ENCODE measurements at places on chromosomes 13 and 19.

- no peak for DNase-seq
Measured at GRCh38 chr19:46945694-46946489, 73.7 kb upstream of the NPAS1 start.

GRCh38 chr19:34471906-34472700 lies 9.5 kb upstream of the WTIP start:
- no peak for DNase-seq

DNA sequence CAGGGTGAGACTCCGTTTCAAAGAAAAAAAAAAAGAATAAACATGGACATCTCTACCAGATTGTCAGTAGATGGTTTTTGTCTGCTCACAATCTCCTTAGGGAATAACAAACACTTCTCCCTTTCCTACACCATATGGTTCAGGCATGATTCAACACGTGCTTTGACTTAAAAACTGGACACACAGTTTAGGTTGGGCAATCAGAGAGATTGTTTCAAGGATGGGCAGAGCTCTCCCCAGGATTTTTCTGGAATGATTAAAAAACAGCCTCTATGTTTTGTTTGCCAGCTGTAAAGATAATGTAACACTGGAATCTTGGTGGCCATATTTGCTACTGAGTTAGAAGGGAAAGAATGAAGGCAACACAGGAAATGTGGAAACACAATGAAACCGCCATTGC lies 150.1 kb upstream of the TSC22D1 start:
- no peak for DNase-seq

- no peak for DNase-seq
Measured at GRCh38 chr13:97911311-97912138, 42.0 kb upstream of the IPO5 start.

GRCh38 chr13:63288576-63288975 lies 1872.9 kb upstream of the PCDH20 start:
- DNase-seq = no peak

DNA sequence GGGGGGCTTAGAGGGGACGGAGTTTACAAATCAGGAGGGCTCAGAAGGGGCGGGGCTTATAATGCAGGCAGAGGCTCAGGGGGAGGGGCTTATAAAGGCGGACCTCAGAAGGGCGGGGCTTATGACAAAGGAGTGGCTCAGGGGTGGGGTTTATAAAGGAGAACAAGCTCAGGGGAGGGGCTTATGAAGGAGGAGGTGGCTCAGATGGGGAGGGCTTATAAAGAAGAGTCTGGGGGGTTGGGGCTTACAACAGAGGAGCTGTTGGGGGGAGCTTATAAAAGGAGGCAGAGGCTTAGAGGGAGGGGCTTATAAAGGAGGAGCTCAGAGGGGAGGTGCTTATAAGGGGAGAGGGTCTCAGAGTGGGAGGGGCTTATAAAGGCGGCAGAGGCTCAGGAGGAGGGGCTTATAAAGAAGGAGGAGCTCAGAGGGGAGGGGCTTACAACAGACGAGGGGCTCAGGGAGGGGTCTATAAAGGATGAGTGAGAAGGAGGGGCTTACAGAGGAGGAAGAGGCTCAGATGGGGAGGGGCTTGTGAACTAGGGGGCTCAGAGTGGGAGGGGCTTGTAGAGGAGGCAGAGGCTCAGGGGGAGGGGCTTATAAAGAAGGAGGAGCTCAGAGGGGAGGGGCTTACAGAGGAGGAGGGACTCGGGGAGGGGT lies 1.0 kb downstream of the SMIM24 start:
- DNase-seq = no peak

DNA sequence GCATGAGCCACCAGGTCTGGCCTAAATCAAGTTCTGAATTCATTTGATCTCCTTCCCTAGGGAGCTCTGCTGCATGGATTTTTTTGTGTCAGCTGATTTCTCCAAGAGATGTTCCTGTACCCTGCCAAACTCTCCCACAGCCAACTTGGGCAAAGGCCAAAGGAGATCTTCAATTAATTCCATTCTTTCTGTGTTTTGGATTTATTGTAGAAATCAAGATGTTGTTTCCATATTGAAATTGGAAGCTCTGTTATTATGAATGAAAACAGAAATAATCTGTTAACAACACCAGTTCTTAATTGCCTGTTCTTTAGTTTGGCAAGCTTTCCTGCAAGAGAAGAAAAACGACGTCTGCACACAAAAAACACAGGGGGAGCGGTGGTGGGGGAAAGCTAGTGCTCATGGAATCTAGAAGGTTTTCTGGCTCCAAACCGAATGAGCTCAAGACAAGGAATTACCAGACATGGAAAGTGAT lies 86.5 kb upstream of the ABCC4 start:
- no peak for DNase-seq

DNA sequence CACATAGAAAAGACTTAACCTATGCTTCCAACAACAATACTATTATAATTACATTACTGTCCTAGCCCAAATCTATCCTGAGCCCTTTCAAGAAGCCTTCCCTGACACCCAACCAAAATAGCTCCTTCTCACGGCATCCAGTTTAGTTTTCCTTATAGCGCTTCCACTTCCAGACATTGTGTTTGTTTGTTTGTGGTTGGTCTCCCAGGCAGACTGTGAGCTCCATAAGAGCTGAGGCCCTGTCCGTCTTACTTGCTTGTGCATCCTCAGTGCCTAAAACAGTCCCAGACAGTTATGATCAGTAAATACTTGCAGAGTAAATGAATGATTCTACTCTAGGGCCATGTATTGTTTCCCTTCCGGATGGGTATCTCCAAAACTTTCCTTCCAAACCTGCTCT lies 68.1 kb upstream of the STARD13 start:
- no peak for DNase-seq

DNA sequence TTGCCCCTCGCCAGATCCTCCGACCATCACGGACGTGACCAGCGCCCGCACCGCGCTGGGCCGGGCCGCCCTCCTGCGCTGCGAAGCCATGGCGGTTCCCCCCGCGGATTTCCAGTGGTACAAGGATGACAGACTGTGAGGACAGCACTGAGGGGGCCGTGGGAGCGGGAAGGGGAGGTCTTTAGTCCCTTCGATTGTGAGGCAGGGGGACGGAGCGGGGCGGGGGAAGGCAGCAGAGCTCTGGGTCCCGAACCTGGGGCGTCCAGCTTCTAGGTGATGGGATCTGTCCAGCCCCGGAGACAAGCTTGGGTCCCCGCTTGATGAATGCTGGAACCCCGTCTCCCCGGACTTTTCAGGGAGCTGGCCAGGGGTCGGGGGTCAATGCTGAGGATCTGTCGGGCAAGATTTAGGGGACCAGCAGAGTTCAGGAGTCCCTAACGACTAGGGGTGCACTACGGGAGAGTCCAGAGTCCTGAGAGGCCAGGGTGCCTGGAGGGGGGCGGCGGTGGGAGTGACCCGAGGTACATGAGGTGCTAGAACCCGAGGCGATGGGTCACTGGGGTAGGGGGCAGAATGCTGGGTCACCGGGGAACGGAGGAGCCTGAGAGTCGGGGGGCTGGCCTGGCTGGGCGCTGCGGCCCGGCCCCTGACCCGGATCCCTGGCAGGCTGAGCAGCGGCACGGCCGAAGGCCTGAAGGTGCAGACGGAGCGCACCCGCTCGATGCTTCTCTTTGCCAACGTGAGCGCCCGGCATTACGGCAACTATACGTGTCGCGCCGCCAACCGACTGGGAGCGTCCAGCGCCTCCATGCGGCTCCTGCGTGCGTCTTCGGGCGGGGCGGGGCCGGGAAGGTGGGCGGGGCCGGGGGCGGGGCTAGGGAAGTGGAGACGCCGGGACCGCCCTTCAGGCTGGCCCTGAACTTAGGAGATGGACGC lies 14.6 kb downstream of the VSIG10L start:
- DNase-seq = no peak

DNA sequence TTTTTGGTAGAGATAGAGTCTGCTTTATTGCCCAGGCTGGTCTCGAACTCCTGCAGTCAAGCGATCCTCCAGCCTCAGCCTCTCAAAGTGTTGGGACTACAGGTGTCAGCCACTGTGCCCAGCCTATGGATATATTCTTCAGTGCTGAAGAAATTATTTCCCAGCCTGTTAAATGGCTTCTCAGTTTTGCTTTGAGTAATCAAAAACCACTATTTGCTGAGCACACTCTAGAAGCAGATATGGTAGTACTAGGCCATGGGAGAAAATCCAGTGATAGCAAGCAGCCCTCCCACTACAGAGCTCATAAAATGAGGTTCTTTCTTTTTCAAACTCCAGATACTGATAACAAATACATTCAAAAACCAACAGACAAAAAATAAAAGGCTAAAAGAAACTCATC lies 80.6 kb upstream of the CLDN10 start:
- DNase-seq = no peak

- no peak for DNase-seq
Measured at GRCh38 chr13:98240135-98240534, 63.1 kb upstream of the RNF113B start.

All from NCI-H2081 treated with DMSO at 0.1 percent for 48 hours (cell line).